CD4-positive, alpha-beta T cell treated with Interleukin-15 for 4 hours (primary cell): ENCODE measurements at places on chromosomes 13 and 19.

- DNase-seq, result no peak
Observed at GRCh38 chr19:49247676-49248075, 77.3 kb downstream of the SLC6A16 start.

DNA sequence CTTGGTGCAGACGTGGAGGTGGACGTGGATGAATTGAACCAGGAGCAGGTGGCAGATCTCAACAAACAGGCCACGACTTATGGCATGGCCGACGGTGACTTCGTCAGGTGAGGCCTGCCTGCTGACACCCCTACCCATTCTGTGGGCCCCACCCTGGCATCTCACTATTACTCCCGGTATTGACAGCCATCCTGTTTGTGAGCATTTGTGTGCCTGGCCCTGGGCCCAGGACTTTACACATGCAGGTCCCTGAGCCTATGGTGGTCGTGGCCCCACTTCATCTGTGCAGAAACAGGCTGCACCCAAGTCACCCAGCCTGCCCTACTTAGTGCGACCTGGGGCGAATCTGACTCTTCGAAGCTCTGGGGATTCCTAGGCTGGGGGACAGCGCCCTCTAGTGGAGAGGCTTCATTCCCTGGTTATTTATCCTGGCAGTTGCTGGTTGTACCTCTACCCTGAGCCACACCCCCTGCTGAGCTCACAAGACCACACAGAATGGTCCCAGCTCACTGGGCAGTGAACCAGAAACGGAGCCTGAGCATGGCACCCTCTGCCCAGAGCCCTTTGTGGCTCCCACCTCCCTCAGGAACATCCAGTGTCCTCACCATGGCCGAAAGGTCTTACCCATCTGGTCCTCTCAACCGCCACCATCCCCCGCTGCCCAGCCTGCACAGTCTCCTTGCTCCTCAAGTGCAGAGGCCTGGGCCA, 16.9 kb downstream of the ZNF296 start:
- DNase-seq, result peak; percentile 85

GRCh38 chr13:26619358-26619757, 61.9 kb downstream of the WASF3 start:
- no peak for DNase-seq

- DNase-seq, result no peak
Observed at GRCh38 chr19:47073574-47073973, 25.1 kb upstream of the TMEM160 start.

DNA sequence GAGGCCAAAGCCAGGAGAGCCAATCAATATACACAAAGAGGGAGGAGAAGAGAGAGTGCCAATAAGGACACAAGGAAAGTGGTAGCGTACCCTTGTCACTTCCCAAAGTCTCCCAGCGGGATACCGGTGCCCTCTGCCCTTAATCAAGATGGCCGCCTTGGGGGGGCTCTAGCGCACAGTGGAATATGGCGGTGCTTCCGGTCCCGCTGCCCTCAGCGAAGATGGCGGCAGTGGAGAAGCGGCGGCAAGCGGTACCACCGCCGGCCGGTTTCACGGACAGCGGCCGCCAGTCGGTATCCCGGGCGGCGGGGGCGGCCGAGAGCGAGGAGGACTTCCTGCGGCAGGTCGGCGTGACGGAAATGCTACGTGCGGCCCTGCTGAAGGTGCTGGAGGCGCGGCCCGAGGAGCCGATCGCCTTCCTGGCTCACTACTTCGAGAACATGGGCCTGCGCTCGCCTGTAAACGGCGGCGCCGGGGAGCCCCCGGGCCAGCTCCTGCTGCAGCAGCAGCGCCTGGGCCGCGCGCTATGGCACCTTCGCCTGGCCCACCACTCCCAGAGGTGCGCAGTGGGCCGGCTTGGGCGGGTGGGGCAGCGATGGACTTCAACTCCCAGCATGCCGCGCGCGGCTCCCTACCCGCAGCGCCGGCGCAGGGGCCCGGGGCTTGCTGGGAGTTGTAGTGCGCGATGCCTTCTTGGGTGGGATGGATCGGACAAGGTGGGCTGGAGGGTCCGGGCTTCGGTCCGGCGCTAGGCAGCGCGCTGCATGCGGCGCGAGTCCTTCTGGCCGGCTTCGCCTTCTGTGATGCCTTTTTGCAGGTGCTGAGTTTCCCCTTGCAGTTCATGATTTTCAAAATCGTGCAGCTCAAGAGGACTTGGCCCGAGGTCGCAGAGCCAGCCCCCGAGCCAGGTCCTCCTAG, at the start of gene TPGS1:
TSS of gene TPGS1 (plus strand) at position 212 of the 918 bp plus-strand sequence. CDS start at position 222, 10 bp downstream.
- DNase-seq, result peak; percentile 71

DNA sequence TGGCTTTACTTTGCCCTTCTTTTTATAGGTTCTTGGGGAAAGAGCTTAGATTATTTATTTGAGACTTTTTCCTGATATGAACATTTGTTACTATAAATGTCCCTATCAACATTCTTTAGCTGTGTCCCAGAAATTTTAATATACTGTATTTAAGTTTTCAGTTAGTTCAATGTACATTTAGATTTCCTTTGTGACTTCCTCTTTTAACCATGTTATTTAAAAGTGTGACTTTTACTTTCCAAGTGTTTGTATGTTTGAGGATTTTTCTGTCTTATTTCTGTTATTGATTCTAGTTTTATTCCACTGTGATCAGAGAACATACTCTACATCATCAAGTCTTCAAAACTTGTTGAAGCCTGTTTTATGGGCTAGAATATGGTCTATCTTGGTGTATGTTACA, 72.7 kb upstream of the SPRY2 start:
- DNase-seq, result no peak

GRCh38 chr13:51235186-51235585, 13.0 kb downstream of the FAM124A start:
- DNase-seq, result no peak
